Kidney capillary endothelial cell (primary cell): ENCODE measurements at places on chromosomes 16 and 17.

GRCh38 chr17:67203818-67204217 is 41.2 kb downstream of the HELZ start:
- DNase-seq = no peak

DNA sequence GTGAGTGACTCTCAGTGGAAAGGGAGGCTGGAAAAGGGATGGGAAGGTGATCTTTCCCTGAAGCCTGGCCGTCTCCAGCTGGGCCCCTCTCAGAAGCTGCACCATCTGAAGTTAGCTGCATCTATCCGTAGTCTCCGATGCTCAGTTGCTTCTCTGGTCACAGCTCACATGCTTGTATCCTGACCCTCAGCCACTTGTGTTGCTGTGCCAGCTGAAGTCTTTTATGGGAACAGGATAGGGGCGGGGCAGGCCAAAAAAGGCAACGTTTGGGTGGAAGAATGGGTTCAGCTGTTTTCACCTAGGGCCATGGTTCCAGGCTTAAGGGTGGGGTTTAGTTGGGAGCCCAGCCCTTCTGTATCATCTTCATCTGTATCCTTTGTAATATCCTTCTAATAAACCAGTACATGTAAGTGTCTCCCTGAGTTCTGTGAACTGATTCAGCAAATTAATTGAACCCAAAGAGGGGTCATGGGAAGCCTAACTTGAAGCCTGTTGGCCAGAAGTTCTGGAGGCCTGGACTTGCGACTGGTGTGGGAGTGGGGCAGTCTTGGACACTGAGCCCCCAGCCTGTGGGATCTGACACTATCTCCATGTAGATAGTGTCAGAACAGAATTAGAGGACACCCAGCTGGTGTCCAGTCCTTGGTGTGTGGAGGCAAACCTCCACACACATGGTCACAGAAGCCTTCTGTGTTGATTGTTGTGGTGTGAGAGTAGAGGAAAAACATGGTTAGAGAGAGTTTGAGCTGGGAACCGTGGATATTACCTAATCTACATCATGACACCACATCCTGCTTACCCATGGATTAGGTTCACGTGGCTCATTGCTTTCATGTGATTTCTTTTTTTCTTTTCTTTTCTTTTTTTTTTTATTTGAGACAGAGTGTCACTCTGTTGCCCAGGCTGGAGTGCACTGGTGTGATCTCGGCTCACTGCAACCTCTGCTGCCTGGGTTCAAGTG is 49.3 kb upstream of the FBXO47 start:
- DNase-seq = no peak

DNA sequence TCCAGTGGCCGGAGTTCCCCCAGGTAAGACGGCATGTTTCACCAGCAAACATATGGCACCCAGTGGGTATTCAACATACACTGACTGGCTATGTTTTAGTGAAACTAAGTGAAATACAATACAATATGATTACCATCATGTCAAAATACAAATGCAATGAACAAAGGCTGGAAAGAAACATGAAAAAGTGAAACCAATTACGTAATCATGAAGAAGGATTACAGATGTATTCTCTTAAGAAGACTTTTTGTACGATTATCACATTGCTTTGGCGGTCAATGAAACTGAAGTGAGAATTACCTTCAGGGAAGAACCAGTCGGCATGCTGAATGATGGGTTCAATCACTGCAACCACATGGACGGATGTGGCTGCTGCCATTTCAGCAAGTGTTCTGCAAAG is 71.7 kb downstream of the ARHGAP17 start:
- DNase-seq = no peak

DNA sequence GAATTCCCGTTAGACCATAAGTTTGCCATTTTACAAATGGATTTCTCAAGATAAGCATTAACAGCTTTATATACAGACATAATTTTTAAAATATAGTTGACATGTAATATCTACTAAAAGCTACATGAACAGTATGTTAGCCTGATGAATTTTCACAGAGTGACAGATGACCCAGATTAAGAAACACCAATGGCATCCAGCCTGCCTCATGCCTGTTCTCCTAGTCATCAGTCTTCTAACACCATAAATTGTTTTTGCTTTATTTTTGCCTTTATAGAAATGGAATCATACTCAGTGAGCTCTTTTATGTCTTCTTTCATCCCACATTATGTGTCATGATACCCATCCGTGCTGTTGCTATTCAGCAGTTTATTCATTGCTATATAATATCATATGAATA is 80.0 kb downstream of the ATF7IP2 start:
- DNase-seq = no peak

DNA sequence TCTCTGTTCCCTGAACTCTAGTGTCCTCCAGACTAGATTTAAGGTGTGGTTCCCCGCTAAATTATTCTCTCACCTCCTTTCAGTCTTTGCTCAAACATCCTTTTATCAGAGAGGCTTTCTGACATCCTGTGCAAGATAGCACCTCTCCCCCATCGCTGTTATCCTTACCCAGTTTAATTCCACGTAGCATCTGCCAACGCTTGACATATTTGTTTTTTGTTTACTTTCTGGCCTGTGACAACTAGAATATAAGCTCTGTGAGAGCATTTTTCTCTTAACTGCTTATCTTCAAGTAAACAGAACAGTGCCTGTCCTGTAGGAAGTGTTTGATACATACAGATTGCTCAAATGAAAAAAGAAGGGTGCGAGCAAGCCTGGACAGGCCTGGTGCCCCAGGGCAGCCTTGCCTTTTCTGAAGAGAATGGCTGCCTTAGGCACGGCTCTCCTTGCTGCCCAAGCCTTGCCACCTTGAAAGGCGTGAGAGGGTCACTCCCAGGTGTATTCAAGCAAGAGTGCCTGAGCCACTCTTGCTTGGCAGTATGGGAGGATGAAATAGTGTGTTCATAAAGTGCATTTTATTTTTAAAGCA is 9.7 kb downstream of the DYNLL2 start:
- no peak for DNase-seq

- DNase-seq = no peak
Measured at GRCh38 chr16:30004424-30004776, 6.4 kb downstream of the DOC2A start.

DNA sequence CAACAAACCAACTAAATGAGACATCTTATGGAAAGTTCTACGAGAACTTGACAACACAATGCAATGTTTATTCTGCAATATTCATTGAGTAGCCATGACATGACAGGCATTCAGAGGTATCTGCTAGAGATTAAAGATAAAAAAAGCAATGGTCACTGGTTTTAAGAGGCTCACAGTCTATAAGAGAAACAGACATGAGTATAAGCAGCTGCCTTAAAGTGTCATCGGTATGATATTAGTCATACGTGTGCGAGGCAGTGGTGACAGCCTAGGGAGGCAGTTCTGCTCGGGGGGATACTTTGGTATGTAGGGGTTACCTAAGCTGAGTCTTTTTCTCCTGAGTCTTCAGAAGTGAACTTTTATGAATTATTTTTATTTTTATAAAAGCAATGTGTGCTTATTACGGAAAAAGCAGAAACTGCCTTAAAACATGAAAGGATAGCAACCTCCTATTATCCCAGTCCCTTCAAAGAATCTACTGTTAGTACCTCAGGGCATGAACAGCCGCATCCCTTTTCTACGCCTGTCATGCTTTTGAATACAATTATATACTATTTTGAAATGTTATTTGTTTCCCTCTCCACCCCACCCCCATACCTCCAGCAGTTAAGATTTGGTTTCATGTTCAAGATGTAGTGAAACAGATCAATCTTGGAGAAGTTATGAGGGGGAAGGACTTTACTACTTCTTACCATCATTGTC is 7.7 kb downstream of the ST6GALNAC1 start:
- no peak for DNase-seq

DNA sequence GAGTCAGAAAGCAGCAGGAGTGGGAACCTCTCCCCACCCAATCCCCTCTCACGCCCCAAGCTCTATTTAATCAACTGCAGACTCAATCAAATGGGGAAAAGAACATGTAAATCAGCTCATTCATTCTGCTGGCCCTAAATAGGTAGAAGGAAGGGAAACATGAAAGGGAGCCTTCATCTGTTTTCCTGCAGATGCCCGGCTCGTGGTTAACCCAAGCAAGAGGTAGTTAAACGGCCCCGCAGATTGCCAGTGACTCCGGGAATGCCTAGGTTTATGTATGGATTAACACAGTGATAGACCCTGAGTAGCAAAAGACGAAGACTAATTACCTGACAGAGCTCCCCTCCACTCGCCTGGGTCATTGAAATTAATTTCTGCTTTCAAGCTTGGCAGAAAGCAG is 542.0 kb downstream of the WWOX start:
- DNase-seq = no peak

DNA sequence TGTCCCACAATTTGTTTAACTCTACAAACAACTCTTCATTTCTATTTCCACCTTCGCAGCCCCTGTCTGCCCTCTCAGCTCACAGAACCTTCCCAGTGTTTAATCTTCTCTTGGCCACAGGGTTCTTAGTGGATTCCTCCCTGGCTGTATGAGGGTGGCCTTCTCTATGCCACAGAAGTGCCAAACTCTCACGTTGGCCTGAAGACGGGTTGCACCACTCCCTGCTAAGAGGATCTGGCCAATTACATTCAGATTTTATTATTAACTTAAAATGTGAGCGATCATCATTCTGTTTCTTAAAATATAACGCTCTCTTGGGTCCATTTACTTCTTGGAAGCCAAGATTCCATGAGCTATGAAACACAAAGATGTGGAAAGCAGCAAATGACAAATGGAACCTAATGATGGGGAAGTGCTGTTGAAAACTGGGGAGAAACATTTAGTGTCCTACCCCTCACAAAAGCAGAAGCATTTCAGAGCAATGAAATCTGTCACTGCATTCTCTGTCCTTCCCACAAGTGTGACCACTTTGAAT is 91.3 kb upstream of the NOG start:
- no peak for DNase-seq

- DNase-seq = no peak
Measured at GRCh38 chr16:17362183-17362582, 108.6 kb downstream of the XYLT1 start.

- DNase-seq = no peak
Measured at GRCh38 chr16:706189-707061, 824 bp upstream of the FBXL16 start.

DNA sequence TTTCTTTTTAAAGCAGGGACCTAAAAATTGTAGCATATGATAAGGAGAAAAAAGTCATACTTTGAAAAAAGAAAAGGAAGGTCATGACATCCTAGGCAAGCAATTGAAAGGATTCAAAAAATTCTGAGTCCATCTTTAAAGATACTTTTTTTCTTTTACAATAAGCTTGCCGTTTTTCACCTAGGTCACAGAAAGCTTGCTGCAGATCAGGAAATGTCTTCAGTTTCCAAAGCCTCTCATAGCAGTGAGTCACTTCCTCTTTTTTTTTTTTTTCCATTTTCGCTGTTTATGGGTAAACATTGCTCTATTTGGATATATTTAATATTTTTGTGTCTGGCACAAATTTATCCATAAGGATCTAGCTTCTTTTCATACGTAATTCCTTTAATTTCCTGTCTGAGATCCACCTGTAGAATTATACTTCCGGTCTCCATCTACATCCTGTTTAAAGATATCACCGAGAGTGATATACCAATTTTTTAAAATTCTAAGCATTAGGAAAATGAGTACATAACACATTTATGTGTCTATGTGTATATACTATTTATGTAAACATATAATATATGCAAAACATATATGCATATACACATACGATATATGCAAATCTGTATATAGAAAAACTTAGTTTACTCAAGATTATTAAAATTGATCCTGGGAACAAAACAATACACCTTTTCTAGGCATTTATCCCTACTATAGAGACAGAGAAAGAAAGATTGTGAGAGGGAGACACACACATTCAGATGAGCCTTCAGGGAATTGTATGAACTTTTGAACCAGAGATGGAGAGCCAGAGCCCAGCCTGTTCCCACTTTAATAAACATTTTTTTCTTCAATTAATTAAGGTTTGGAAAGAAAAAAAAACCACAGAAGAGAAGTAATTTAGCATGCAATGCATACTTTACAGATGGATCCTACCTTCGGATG is 134.4 kb downstream of the SKAP1 start:
- DNase-seq = peak; percentile 79

DNA sequence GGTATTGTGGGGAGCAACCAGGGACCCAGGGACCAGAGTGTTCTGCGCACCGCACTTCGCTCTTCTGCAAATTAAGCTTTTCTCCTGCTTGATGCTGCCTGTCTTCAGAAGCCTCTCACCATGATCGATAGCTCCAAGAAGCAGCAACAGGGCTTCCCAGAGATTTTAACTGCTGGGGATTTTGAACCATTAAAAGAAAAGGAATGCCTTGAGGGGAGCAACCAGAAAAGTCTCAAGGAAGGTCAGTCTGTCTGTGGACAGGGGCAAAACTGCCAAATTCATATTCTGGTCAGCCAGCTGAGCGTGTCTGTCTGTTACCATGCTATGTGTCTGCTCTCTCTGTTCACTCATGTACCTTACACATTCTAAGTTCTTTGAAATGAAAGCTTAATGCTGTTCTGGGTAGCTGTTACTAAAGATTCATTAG is 115.7 kb downstream of the MRTFB start:
- no peak for DNase-seq

GRCh38 chr17:19727501-19728078 is 11.2 kb upstream of the SLC47A2 start:
- no peak for DNase-seq

GRCh38 chr16:17647879-17648872 is 177.4 kb upstream of the XYLT1 start:
- no peak for DNase-seq

DNA sequence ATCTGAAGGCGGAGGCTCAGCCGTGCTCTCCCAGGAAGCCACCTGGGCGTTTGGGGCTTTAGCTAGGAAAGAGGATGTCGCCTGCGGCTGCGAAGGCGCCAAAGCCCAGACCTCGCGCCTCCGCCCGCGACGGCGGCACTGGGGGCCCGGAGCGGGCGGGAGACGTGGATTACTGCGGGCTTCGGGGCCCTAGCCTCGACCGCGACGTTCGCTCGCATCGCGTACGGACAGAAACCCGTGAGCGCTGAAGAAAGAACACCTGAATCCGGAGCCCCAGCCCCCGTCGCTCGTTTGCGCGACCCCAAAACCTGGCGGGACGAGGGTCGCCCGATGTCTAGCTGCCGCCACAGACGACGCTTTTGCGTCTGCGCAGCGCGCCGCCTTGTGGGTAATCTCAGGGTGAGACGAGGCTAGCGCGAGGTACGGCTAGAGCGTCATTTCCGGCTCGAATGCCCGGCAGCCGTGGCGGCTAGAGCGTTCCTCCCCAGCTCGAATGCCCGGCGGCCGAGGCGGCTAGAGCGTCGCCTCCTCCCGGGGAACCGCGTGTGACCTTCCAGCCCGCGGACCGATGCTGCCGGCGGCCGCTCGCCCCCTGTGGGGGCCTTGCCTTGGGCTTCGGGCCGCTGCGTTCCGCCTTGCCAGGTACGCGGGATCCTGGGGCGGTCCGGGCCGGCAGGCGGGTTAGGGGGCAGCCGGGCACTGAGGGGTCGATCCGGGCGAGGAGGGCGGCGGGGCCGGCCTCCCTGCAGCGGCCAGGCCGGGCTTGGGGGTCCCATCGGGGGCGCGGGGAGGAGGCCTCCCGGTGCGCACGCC is at the start of gene MRPL12:
MRPL12 (plus strand) TSS at position 434 of the 813 bp plus-strand sequence; CDS start at position 569, 135 bp downstream.
- peak; percentile 88 for DNase-seq

GRCh38 chr16:3165111-3165822 is 22.7 kb upstream of the OR1F1 start:
- DNase-seq = no peak
